Lung (tissue), 17 donors: ENCODE measurements at places on chromosomes 3 and 15. TPM values are rescaled to one million over a fixed set of nuclear protein-coding genes. Genes with fewer than 3 reads are reported as not detected.

DNA sequence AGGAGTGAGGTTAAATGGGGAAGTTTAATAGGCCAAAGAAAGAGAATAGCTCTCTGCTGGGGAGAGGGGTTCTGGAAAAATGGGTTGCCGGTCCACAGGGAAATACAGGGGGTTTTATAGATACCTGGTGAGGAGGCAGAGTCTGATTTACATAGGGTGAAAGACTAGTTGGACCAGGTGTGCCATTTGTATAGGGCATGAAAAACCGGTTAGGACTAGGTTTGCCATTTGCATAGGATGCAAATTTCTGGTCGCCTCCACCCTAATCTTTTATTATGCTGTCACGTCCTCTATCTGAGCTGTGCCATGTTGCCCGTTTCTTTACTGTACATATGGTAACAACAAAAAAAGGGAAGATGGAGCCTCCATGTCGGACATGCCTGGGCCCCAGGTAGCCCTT, 960.1 kb downstream of the FHIT start:
- no peaks in the 10 kb centered on the region for H3K27me3 ChIP-seq
- no peak for DNase-seq
- no peak overlapping the region for H3K4me3 ChIP-seq
- no peaks in the 10 kb centered on the region for H3K36me3 ChIP-seq
- no peaks in the 10 kb centered on the region for H3K4me1 ChIP-seq

- peaks cover 3% of the 10 kb centered on the region for H3K27me3 ChIP-seq
- no peaks in the 10 kb centered on the region for H3K4me1 ChIP-seq
- no peak for DNase-seq
- no peaks in the 10 kb centered on the region for H3K36me3 ChIP-seq
Measured at GRCh38 chr3:127422663-127423375, 135.0 kb upstream of the PRR20G start.

GRCh38 chr3:20810555-20810954, 624.5 kb upstream of the SGO1 start:
- no peak for DNase-seq
- no peaks in the 10 kb centered on the region for H3K4me1 ChIP-seq
- no peaks in the 10 kb centered on the region for H3K27me3 ChIP-seq
- no peak overlapping the region for H3K4me3 ChIP-seq

DNA sequence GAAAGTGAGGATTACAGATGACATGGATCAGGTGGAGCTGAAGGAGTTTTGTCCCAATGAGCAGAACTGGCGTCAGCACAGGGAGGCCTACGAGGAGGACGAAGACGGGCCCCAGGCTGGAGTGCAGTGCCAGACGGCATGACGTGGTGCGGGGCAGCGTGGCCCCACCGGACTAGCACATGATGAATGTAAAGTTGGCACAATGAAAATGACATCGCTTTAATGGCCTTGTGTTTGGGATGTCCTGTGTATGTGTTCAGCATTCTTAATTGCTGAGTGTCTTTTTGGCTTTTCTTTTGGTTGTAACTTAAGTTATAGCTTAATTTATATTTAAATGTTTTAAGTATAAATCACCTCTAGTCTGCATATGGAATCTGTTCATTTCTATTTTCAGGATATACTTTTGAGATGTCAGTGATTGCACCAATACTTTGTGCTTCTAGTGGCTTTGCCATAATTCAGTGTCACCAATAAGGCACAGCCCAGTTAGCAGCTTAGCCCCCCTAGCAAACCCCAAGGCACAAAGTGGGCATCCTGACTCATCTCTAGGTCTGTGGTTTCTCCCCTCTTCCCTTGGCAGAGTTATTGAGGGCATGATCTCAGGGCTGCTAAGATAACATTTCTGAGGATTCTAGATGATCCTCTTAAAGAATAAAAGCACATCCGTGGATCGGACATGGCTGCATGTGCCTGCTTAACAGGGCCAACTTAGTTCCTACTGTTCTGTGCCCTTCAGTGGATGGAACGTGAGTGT, 16.1 kb downstream of the DNAJA4 start:
- no peak overlapping the region for H3K27ac ChIP-seq

DNA sequence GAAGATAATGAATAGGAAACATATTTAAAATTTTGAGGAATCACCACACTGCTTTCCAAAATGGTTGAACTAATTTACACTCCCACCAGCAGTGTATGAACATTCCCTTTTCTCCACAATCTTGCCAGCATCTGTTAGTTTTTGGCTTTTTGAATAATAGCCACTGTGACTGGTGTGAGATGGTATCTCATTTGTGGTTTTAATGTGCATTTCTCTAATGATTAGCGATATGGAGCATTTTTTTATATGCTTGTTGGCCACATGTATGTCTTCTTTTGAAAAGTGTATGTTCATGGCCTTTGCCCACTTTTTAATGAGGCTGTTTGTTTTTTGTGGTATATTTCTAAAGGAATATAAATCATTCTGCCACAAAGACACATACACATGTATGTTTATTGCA, 166.3 kb downstream of the NECTIN3 start:
- DNase-seq = no peak
- no peak overlapping the region for H3K27ac ChIP-seq
- H3K4me1 ChIP-seq = no peaks in the 10 kb centered on the region
- no peaks in the 10 kb centered on the region for H3K27me3 ChIP-seq
- no peaks in the 10 kb centered on the region for H3K36me3 ChIP-seq

DNA sequence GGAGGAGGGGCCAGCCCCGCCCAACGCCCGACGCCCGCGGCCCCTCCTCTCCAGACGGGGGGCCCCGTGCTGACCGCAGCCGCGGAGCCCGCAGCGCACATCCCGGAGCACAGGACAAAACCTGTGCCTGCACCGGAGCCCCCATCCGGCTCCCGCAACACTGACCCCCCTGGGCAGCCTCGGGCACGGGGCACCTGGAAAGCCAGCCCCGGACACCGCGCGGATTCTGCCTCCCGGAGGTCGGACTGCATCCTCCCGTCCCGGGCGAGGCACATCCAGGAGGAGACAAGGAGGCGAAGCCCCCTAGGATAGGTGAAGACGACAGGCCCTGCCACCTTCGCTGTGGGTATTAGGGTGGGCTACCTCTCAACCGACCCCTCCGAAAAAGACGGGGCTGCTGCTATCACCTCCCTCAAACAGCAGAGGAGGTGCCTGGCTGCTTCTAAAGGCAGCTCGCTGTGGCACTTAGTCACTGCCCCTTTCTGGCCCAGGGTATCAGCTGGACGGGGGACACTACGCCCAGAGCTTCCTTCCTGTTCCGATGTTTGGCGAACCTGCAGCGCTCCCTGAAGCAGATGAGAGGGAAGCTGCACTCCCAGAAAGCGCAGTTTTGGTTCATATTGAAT, 10.6 kb downstream of the XXYLT1 start:
- H3K4me3 ChIP-seq = peak overlapping the region; percentile 48
- H3K27ac ChIP-seq = no peak overlapping the region
- H3K27me3 ChIP-seq = no peaks in the 10 kb centered on the region
- peak; percentile 51 for DNase-seq

DNA sequence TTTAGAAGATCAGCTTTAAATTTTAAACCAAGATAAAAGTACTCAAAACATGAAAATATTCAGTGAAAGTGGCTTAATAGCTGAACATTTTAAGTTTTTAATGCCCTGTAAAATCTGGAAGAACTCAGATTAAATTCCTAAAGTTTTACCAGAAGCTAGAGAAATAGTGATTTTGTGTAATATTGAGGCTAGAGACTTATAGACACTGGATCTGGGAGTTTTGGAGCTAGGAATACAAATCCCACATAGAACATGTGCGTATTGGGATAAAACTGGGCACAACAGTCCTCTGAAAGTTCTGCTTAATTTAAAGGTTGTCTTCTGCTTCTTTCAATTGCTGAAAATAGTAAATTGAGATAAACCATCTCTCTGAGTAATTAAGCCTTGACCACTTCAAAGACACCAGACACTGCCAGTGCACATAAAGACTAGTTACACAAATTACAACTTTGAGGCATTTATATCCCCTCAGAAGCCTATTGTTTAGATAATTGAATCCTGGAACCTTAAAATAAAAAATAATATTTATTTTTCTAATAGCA, 1382.5 kb downstream of the OTOL1 start:
- H3K4me3 ChIP-seq = no peak overlapping the region
- no peaks in the 10 kb centered on the region for H3K36me3 ChIP-seq
- H3K27ac ChIP-seq = no peak overlapping the region
- no peaks in the 10 kb centered on the region for H3K27me3 ChIP-seq
- no peaks in the 10 kb centered on the region for H3K4me1 ChIP-seq
- DNase-seq = no peak

DNA sequence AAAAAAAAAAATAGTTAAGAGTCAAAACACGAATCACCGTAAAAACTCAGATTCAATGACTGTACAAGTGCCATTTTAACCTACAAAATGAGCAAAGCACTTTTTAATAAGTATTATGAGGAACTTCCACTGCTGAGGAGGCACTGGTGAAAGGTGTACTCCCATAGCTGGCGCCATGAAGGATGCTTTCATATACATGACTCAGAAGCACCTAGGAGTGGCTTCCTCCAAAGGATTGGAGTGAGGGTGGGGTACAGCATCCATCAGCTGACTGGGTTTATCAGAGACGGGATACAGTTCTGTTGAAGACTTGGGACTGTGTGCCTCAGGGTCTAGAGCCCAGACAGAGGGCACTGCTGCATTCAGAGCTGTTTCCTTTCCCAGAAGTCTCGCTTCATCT, 60.9 kb upstream of the MEX3B start:
- H3K27ac ChIP-seq = no peak overlapping the region
- DNase-seq = no peak
- H3K27me3 ChIP-seq = no peaks in the 10 kb centered on the region
- no peaks in the 10 kb centered on the region for H3K36me3 ChIP-seq
- H3K4me3 ChIP-seq = no peak overlapping the region

CRABP1 gene
- 1.1 TPM for total RNA-seq

CFAP91 gene
- total RNA-seq = 19.0 TPM

GCSAM gene
- 0.40 TPM for total RNA-seq

CCDC13 gene
- total RNA-seq = 7.6 TPM
